Right ventricle myocardium superior (tissue), 1 donor: ENCODE measurements at places on chromosomes 4 and X.
A peak's percentile ranks its signal among the peaks of the same experiment; 100 is the strongest.

DNA sequence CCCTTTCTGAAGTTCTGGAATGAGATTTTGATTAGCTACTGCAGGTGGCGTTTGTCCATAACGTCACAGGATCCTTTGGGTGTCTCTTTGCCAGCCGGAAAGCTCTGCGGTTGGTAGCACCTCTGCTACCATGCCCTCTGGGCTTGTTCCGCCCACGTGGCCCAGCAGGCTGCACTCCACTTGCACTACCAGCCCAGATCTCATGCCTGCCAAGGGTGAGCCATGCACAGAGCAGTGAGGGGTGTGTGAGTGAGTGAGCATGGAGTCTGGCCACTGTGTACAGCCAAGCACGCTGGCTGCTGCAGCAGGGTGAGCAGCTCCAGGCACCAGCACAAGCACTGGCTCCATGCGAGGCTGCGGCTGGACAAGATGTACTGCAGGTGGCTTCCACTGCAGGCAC lies 6.6 kb upstream of the HNRNPD start:
- DNase-seq = peak; percentile 78

DNA sequence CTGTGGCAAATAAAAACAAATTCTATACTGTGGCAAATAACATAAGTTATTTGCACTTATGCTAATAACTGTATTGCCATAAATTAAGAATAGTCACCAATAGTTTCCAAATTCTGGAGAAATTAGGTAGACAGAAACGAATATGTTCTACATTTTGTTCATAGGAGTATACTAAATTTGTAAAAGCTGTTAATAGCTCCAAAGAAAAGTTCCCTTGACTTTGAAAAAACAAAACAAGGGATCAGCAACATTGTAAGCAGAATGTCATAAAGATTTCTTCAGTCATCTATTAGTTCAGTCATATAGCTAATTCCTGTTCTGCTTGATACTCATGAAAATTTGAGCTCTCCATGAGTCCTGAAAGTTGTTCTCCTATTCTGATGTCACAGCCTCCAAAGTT lies 1472.8 kb downstream of the C4orf33 start:
- no peak for DNase-seq

DNA sequence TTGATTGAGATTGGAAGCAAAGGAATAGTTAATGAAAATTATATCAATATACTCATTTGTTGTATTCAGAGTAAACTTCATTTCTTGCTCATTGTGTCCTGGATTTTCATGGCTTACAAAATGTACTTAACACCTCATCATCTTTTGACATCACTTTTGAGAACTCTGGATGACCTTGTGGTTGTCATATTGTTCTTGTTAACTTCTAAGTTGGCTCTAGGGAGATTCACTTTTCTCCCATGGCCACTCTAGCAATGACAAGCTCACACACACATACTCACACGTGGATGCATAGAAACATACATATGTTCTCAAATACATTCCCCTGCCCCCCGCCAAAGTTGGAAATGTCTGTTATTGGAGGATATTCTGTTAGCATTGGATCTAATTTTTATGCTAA lies 15.3 kb downstream of the PHEX start:
- DNase-seq = no peak

DNA sequence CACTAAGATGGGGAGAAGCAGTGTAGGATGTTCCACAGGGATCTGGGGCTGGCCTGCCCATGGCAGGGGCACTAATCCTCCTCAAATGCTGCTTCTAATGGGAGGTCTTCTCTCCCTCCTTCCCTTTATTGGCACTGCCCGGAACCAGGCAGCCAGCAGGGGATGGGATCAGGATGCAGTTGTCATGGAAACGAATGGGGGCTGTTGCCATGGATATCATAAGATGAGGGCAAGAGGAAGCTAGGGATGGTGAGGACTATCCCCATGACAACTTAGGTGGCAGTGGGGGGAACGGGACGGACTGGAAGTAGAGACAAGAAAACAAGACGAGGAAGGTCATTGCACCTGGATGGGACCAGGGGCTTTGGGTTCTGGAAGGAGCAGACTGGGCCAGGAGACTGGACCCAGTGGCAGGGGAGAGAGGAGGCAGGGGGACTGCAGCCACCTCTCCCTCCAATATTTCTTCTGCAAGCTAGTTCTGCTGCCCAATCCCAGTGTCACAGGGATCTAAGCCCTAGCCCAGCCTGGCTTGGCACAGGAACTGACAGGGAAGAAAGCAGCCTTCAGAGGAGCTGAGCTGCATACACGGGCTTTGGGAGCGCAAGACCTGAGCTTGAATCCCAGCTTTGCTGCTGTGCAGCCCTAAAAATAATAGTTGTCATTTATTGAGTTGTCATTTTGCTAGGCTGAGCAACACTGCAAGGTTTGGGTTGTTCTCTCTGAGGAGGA lies 19.0 kb downstream of the IQSEC2 start:
- DNase-seq = no peak

DNA sequence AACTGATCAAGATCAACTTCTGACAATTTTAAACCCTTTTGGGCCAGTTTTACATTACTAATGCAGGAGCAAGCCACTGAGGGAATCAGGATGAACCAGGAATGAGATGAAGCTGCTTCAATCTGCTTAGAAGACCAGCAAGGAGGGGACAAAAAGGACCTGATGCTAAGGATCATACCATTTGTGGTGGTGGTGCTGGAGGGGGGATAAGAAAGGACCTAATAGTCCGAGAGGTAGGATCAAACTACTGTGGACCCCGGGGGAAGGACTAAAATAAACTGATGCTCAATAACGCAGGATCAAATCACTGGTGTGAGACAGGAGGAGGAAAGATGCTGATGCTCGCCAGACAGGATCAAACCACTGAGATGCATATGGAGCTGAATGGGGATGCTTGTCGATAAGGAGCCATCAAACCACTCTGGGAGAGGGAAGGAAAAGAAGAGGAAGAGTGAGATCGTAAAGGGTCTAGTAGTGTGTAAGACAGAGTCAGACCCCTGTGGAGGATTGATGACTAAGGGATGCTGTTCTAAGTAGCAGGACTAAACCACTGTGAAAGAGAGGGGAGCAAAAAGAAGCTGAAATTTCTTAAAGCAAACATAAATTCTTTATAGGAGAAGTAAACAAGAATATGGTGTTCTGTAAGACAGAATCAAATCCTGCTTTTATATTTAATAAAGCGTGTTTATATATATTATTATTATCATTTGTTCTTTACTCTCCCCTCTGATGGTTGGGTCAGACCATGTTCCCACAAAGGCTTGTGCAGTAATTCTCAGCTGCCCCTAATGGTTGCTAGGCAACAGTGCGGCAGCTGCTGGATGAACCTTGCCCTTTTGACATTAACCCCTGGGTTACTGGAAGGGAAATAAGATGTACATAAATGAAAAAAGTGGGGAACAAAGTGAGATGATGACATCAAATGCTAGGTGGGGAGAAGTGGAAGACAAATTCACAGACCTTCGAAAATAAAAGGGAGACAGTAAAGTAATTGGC lies 432.5 kb upstream of the FGF16 start:
- DNase-seq = no peak

GRCh38 chrX:25427873-25428555 lies 412.2 kb upstream of the ARX start:
- DNase-seq = no peak

GRCh38 chr4:19580095-19580494 lies 671.6 kb upstream of the SLIT2 start:
- DNase-seq = no peak

DNA sequence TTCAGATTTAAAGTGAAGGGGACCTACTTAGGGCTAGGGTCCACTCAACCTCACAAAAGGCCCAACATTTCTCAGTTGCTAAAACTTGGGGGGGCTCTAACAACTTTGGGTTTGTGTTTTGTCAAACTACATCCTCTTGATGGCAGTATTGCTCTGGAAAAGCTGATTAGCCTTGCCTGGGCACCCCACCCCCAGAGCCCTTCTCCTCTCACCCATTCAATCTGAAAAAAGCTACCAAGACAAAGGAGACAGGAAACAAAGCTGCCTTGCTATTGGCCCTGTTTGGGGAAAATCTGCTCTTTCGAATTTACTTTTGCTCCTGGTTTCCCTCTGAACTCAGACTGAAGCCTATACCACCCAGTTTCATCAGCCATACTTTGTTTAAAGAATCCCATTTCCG lies 195.2 kb upstream of the STK26 start:
- no peak for DNase-seq

- DNase-seq = no peak
These were observed 297.8 kb downstream of the RAPGEF2 start for GRCh38 chr4:159400558-159401225.
